IMR-90 (cell line): ENCODE measurements at places on chromosomes 1 and 21. TPM values are rescaled to one million over a fixed set of nuclear protein-coding genes. Genes with fewer than 3 reads are reported as not detected.

Gene MANEAL
- total RNA-seq: 0.28 and 0.54 TPM in 2 replicates

Gene RNU1-3
- total RNA-seq: under 0.01 TPM in 2 replicates

Gene DNTTIP2
- total RNA-seq: 24.4 and 35.8 TPM in 2 replicates

GRCh38 chr1:200922406-200922805, 27.7 kb downstream of the INAVA start:
- DNase-seq: no peak

GRCh38 chr1:180588121-180588520, 29.4 kb downstream of the OVAAL start:
- DNase-seq: no peak

Gene MSTO1
- total RNA-seq: 19.2 and 21.7 TPM in 2 replicates

Gene ANKRD34A
- total RNA-seq: 0.56 and 0.90 TPM in 2 replicates

DNA sequence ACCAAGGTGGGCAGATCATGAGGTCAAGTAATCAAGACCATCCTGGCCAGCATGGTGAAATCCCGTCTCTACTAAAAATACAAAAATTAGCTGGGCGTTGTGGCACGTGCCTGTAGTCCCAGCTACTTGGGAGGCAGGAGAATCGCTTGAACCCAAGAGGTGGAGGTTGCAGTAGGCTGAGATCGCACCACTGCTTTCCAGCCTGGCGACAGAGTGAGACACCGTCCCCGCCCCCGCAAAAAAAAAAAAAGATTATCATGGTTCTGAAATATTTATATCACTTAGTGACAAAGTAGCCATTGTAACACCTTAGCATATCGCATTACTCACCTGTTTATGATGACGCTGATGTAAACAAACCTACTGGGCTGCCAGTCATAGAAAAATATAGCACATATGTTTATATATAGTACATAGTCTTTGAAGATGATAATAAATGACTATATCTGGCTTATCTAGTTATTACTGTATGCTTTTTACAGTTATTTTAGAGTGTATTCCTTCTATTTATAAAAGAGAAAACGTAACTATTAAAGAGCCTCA, 160.2 kb downstream of the NCAM2 start:
- DNase-seq: no peak

DNA sequence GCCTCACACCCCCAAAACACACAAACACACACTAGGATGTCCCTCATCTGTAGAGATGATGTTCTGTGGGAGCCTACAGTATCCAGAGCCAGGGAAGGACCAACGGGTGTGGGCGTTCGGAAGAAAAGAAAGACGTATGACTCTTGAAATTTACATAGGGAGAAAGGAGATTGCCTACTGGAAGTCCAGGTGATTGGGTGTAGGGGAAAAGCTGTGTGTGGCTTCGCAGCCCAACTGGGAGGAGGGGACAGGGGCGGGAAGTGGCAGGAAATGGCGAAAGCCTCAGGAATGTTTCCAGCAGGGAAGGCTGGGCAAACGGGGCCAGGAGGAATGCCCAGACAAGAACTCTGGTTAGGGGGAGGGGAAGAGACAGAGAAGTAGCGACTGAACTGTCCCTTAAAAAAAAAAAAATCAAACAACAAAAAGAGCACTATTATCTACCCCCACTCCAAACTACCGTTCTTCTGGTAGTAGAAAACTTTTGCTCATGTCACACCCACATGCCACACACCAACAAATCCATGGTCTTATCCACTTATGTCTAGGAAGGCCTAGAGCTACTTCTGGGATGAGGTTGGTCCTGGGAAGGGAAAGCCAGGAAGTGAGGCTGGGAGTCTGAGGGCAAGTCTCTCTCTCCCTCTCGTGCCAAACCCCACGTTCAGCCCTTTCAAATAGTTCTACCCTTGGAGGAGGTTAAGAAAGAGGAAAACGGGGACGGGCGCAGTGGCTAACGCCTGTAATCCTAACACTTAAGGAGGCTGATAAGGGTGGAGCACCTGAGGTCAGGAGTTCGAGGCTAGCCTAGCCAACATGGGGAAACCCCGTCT, 1.8 kb upstream of the CKS1B start:
- peak; percentile 95 for DNase-seq

GRCh38 chr1:11132563-11133293, 33.1 kb upstream of the EXOSC10 start:
- no peak for DNase-seq

GRCh38 chr1:207938016-207938415, 27.1 kb upstream of the CD34 start:
- DNase-seq: peak; percentile 57

- no peak for DNase-seq
Measured at GRCh38 chr1:73218995-73219546, 936.7 kb upstream of the NEGR1 start.

- DNase-seq: no peak
Measured at GRCh38 chr1:1157914-1158710, 15.6 kb upstream of the TTLL10 start.

Gene CDK18
- 0.18 and 0.28 TPM in 2 replicates for total RNA-seq

GRCh38 chr1:161986328-161986727, 37.3 kb downstream of the OLFML2B start:
- no peak for DNase-seq

DNA sequence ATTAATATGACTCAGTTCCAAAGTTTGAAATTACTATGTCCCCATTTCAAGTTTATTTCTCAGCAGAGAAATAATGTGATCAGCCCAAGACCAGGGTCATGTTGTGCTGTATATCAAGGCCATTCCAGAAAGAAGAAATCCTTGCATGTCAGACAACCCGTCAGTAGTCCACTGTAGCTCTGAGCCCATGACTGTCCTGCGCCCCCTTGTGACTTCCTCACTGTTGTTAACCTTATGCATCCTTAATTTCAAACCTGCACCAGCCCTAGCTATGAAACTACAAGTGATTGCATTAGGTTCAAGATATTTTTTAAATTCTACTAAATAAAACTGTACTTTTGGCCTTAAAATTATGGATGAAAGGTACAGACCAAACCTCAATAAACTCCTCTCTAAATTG, 133.0 kb downstream of the LRRC7 start:
- peak; percentile 1 for DNase-seq

DNA sequence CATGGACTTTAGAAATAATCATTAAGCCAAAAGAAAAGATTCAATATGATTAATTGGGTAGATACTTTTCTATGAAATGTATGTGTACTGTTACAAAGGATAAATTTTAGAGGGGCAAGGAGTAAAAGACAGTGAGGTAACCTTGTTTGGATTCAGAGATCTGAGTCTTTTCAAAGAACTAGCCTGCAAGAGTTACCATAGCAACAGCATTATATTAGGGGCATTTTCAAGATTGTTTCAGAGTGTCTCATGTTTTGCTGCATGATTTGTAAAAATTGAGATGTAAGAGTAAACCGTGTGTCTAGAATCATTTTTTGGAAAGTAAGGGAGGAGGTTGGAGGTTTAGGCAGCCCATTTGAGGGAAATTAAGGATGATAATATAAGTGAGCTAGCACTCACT, 70.6 kb upstream of the KIAA1614 start:
- peak; percentile 85 for DNase-seq

DNA sequence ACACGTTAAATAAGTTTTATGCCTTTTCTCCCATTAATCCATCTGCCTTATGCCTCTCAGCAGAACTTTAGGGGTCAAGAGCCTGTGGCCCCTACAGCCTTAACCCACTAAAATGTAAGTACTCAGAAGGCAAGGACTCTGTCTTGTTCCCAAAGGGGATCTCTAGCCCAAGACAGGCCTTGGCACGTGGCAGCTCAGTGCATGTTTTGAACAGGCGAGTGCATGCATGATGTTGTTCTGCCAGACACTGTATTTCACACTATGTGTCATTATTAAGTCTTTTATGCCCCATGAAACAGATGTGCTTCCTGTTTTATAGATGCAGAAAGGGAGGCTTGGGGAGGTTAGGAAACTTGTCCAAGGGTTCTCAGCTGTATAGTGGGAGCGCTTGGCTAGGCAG, 102.8 kb downstream of the ETS2 start:
- DNase-seq: no peak

DNA sequence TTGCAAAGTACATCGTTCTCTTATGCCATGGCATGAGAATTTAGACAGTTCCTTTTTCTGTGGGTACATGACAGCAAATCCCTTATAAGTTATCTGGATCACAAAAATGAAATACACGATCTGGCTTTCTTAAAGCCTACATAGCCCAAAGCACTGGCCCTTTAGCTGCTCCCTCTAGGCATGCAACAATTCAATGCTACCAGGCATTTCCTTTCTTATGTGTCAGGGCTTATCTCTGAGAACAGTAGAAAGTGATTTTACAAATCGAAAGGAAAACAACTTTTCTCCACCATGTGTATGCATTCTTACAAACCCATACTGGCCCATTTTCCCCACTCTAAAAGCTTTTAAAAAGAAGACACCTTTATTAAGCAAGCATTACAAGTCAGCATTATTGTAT, 139.7 kb downstream of the GRIK1 start:
- no peak for DNase-seq

Gene HP1BP3
- total RNA-seq: 88.4 and 111 TPM in 2 replicates

GRCh38 chr1:215607412-215607811, 40.3 kb downstream of the KCTD3 start:
- no peak for DNase-seq

- DNase-seq: peak; percentile 87
Measured at GRCh38 chr1:32179443-32180185, at the start of gene TXLNA. TXLNA (plus strand) TSS chr1:32179675; CDS start chr1:32180346, 671 bp downstream.

Gene C1QC
- total RNA-seq: not detected in 2 replicates

Gene ARHGAP29
- 30.3 and 45.3 TPM in 2 replicates for total RNA-seq

GRCh38 chr21:27248814-27249213, 281.9 kb upstream of the ADAMTS5 start:
- DNase-seq: peak; percentile 60

- peak; percentile 35 for DNase-seq
Measured at GRCh38 chr1:107529511-107530149, 388.8 kb downstream of the NTNG1 start.

DNA sequence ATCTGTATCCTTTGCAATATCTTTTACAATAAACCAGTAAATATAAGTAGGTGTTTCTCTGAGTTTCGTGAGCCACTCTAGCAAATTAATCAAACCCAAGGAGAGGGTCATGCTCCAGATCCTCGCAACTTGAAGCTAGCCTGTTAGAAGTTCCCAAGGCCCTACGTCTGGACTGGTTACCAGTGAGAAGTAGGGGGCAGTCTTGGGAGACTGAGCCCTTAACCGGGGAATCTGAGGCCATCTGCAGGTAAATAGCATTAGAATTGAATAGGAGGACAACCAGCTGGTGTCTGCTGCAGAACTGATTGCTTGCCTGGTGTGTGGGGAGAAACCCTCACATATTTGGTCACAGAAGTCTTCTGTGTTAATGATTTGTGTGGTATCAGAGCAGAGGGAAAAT, 190.5 kb downstream of the RYR2 start:
- no peak for DNase-seq

GRCh38 chr1:167819849-167820683, 93.9 kb downstream of the ADCY10 start:
- peak; percentile 96 for DNase-seq

Gene CTTNBP2NL
- total RNA-seq: 22.0 and 31.7 TPM in 2 replicates

- DNase-seq: no peak
Measured at GRCh38 chr1:99571092-99571734, 74.7 kb upstream of the PALMD start.

DNA sequence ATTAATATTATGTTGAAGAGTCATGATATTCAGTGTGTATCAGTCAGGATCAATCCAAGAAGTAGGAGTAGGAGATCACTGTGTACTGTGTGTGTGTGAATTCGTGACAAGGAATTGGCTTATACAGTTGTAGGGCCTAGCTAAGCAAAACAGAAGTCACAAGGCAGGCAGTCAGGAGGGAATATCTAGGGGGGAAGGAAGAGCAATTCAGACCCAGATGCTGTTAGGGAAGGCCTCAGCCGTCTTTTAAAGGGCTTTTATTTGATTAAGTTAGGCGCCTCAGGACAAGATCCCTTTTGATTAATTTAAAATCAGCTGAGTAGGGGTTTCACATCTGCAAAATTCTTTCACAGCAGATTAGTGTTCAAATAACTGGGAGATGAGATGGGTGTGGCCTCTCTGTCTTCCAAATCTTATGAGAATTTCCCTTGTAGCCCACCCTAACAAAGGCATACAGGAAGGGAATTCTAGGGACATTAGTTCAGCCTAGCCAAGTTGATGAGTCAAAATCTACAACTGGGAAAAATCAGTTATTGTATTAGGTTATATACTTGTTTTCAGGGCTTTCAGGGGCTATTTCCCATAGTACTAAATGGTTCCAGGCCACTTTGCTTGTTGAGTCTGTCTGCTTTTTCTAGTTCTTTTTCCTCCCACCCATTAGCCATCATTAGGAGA, 47.4 kb downstream of the ALG6 start:
- no peak for DNase-seq

GRCh38 chr1:66778266-66778665, 22.8 kb downstream of the INSL5 start:
- no peak for DNase-seq

Gene EXO1
- total RNA-seq: 12.9 and 18.9 TPM in 2 replicates

DNA sequence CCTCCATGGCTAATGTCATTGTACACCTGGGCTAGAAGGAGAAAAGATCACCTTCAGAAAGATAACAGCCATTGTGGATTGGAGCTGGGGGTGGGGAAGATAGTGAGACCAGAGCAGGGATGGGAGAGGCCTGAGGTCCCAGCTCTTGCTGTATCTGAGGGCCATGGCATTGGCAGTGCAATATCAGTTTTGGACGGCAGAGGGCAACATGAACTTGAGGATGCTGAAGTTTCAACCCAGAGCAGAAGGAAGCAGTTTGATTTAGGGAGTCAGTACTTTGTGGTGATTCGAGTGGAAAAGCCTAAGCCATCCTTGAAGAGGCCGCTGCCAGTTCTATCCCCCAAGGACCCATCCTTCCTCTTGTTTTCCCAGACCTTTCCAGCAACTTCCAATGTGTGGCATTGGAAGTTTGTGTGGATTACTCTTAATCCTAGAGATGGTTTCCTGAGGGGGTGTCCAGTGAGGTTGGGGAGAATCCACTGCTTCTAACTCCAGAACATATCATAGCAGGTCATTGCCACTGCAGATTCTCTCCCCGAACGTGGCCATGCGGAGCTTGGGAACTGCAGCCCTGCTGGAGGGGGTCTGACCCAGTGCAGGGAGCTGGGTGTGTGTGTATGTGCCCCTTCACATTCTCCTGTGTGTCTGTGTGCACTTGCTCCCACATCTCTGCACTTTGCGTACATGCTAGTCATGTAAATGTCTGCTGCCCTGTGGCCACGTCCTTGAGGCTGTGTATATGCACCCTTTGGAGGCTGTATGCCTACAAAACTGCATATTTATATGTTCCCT, 24.1 kb downstream of the SLC26A9 start:
- peak; percentile 84 for DNase-seq

GRCh38 chr1:191695865-191696264, 462.4 kb upstream of the RGS18 start:
- no peak for DNase-seq

- peak; percentile 21 for DNase-seq
Measured at GRCh38 chr1:236853921-236854604, 59.0 kb downstream of the MTR start.

- DNase-seq: peak; percentile 84
Measured at GRCh38 chr1:233064988-233065387, 114.6 kb downstream of the NTPCR start.
